ENCODE measurements at places on chromosomes 11 and 22.

DNA sequence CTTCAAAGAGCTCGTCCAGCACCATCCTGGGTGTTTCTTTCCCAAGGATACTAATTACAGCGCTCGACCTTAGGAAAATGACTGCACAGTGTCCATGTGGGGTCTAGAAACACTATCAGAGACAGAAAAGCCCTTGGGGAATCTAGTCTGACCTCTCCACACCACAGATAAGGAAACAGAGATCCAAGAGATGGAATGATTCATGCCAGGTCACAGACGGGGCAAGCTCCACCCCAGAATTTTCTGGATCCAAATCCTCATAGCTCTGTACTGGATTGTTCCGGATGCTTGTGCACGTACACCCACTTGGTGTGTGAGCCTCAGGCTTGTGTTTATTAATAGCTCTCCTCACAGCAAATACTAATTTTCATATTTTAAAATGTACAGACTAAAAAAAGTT, 11.3 kb downstream of the ABTB2 start:
- no peak for DNase-seq

GRCh38 chr11:67452141-67452952, at the start of gene GPR152:
Gene GPR152 (minus strand): TSS chr11:67452729. CDS start chr11:67452724, 5 bp downstream.
- no peak for DNase-seq

DNA sequence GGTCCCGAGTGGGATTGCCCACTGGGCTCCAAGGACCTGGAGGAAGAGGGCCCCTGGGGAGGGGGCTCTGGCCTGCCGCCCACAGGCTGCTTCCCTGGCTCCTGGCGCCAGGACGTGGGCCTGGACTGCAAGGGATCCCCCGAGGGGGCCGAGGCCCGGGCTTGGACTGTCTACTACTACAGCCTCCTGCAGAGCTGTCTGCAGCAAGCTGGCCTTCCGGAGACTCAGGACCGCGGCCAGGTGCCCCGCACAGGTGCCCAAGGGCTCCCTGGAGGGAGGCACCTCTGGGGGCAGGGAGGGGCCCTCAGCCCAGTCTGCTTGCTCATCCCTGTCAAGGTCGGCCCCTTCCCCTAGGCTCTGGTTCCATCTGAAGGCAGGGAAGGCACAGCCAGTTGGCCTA, 1.9 kb downstream of the CARNS1 start:
- no peak for DNase-seq

- DNase-seq = no peak
Observed at GRCh38 chr11:88105526-88105925, 69.7 kb downstream of the RAB38 start.

- DNase-seq = no peak
Observed at GRCh38 chr22:38441620-38442287, 13.2 kb downstream of the KCNJ4 start.

- no peak for DNase-seq
Observed at GRCh38 chr22:45552017-45552411, 49.3 kb downstream of the FBLN1 start.
